RWPE2 (cell line): ENCODE measurements at places on chromosomes 3 and 15.

GRCh38 chr3:197613199-197613598 lies 57.4 kb upstream of the BDH1 start:
- DNase-seq = no peak

GRCh38 chr3:23368731-23369130 lies 165.6 kb downstream of the UBE2E2 start:
- no peak for DNase-seq

DNA sequence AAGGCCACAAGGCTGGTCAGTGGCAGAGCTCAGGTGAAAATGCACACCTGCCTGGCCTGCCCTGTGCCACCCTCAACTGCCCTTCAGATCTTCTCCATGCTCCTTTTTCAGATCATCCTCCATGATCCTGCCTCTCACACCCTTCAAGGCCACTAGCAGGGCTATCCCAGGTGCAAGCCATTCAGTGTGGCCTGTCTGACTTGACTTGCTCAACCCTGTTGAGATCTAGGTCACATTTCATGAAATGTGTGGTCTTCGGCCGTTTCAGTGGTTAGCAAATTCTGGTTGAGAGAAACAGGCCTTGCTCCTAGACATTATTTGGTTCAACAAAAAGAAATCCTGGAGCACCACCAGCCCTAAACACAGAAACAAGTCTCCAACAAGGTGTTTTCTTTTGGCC lies 26.6 kb upstream of the LMCD1 start:
- DNase-seq = no peak

DNA sequence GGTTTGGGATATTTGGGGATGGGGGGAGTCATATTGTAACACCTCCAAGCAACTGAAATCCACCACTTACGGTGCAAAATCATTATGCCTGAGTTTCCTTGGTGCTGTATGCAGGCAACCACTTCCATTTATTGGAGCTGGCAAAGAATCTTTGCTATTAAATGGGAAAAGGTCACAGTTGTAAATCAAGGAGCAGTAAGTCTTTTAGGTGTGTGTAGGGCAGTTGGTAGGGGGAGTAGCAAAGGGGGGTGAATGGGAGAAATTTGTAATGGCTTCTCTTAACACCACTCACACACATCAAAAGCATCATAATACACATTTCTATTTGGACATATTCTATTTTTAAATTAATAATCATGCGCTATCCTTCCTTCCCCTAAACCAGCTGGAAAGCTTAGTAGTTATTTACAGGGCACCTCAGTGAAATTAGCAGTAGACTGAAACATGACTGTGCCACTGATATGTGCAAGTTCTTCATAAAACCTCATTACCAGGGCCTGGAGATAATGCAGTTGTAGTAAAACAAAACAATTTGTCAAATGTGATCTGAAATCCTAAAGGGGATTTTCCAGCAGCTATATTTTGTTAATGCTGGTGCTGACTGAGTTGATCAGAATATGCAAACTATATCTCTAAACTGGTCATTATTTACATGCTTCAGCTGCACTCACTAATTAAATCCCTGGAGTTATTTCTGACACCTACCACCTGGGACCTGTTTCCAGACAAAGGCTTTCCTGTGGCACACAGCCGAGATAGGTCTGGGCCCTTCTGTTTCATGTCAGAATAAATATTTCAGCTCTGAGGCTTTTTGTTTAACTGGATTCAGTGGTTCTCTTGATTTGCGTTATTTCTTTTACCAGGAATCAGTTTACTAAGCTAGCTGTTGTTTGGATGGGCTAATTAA lies 90.1 kb downstream of the B3GALNT1 start:
- no peak for DNase-seq

GRCh38 chr15:47124430-47125102 lies 592.7 kb upstream of the SEMA6D start:
- DNase-seq = no peak

GRCh38 chr3:6806991-6807390 lies 53.9 kb upstream of the GRM7 start:
- no peak for DNase-seq

DNA sequence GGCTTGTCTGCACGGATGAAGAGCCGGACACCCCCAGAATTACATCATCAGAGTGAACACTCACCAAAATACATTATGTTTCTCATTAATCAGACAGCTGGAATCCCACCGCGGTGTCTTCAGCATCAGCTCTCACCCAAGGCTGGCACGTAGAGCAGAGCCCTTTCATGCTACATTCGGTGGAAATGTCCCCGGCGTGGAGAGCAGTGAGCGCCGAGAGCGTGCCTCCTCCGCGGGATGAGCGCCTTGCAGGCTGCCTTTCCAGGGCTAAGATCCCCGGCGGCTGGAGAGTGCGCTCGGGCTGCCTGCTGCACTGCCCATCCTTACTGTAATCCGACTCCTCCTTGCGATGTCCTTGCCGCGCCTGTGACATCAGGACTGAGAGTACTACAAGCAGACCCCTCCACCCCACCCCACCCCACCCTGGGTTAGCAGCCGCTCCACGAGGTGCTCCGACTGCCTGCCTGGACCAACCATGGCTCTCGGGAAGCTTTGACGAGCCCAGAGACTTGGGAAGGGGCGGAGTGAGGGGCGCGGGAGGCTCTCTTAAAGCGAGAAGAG lies at the start of gene ZNF385D:
ZNF385D (minus strand) TSS at position 380 of the 561 bp plus-strand sequence; CDS start at position 86, 294 bp downstream.
- no peak for DNase-seq

DNA sequence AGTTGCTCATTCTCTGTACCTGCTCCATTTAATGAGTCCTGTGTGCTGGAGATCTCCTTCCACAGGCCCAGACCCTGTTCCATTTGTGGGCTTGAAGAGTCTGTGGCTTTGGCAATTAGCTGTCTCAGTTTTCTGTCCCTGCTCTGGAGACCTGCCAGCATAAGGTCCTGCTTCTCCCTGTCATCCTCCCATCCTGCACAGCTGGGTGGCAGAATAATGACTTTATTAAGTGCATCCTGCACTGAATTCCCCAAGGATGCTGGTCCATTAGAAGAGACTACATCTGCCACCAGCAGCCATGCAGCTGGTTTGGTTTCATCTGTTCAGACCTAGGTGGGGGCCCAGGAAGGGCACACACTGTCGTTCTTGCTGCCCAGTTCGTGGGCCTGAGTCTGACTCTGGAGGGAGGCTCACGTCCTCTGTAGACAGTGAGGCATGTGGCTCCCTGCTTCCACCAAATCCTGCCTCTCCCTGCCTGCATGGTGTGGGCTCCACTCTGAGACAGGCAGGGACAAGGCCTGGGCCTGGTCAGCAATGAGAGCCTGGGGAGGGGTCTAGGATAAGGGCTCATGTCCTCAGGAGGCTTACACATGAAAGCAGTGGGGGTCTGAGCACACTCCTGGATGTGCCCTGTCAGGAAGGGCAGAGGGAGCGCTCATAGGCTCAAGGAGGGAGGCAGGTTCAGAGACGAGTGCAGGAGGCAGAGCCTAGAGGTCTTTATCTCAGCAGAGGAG lies 78.4 kb upstream of the PRR23E start:
- DNase-seq = no peak

GRCh38 chr15:69303337-69304181 lies 4.8 kb downstream of the PAQR5 start:
- DNase-seq = peak; percentile 44
